ENCODE measurements at places on chromosomes 2 and 18.

DNA sequence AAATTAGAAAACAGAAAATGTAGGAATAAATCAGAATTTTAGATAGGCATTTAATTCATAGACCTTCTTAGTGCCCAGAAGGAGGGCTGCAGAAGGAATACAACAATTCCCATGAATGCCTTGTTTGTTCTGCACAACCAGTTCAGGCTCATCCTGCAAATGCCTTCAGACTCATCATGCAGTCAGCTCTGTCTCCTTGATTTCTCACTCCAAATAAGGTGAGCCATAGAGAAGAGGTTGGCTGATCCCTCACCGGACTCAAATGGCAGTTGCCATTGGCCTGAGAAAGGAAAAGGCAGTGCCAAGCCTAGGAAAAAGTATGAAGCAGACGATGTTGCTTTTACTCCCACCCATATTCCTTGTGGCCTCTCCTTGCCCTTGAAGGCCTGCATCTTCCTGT, 50.3 kb downstream of the DSC3 start:
- DNase-seq: no peak

DNA sequence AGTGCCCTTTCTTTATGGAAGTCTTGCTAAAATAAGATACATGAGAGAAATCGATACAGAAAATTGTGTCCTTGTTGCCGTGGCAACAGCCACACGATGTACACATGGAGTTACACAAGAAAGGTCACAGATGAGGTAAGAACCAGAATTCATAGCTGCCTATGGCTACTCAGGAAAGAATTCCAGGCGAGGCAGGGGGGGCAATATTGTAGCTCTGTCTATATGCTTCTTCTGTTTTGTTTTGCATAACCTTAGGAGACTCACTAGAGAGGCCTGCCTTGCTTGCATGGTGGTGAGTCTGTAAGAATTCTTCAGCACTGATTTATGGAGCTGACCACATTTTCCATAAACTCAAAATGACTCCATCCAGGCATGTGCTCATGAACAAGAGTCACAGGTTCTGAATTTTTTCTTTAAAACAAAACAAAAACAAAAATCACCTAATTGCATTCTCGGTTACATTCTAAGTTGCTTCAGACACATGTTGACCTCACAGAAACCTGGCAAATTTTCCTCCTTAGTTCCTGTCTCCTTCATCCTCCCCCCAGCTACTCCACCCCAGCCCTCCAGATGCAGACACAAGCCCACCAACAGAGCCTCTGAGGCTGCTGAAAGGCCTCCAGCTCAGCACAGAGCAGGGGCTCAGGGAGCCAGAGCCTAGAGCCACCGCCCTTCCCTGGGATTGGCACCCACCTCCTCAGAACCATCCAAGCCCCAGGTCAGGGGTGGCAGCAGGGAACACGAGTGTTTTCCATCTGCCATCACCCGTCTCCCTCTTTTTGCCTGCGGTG, 183.5 kb downstream of the ANTXR1 start:
- DNase-seq: no peak

DNA sequence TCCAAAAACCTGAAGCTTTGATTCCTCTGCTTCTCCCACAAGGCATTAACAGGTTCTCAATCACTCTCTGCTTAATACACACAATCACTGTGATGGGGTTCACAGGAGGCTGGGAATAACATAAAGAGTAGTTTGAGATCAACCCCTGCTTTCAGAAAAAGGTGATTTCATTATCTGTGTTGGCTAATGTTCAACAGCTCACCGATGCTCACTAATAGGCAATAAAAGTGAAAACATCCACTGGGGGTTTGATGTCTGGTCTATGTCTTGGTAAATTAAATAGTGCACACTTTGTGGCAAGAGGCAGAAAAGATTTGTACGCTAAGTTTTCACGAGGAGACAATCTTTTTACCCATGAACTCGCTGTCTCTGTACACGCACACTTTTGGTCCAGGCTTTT, 159.3 kb upstream of the SERPINE2 start:
- DNase-seq: no peak

GRCh38 chr2:40304340-40304739, 147.6 kb downstream of the SLC8A1 start:
- no peak for DNase-seq
